GM10248 (cell line): ENCODE measurements at places on chromosomes 7 and 10.

DNA sequence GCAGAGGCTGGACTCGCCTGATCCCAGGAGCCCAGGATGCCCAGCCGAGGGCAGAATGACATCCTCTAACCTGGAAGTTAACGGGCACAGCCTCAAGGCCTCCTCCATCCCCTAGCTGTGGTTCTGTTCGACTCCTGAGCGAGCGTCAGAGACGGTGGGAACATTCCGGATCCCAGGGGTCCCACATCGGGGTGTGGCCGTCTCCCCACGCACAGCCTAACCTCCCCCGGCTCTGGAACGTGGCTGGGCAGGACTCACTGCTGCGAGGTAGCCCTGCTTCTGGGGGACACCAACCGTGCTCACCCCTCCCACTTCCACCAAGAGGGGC is 8.4 kb downstream of the FOXL3 start:
- DNase-seq: no peak

DNA sequence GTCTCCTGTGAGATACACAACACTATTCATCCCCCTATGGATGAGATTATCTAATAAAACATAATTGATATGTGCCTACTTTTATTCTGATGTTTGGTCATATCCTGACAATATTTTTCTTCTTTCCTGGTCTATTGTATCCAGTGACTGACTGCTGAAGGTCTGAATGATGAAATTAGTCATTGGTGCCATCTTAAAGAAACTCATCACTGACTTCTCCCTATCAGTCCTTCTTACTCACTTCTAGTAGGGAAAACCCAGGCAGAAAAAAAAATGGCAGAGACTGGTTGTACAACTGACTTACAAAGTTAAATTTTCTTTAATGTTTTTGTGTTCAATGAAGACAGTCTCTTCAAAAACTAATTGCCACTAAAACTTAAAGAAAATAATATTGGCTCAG is 377.4 kb downstream of the HTR7 start:
- no peak for DNase-seq

DNA sequence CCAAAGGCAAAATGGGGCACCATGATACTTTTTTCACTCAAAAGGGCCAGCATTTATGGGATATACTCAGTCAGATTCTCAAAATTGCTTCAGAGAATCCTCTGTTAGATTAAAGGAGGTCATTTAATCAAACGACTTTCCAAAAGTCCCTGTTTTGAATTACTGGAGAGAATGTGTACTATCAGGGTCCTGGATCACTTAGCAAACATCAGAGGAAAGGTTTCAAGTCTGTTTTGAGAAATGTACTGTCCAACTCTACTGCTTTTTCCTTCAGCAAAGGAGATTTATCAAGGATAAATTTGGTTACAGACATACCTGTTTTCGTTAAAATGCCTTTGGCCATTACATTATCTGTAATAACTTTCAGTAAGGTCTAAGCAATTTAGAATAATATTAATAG is 340.9 kb downstream of the GFRA1 start:
- DNase-seq: no peak

DNA sequence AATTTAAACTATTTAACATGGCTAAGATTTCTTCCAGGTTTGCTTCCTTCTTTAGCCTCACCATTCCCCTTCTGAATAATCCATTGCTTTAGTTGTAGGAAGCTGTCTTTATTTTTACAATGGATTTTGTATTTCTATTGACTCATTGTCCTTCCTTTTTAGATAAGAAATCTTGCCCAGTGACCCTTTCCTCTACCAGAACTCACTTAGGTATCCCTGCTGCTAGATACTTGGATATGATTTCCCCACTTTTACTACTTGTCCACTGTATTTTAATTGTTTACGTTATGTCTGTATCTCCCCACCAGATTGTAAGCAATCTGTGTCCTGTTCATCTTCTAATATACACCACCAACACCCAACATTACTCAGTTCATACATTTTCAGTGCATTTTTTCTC is 47.7 kb upstream of the MDFIC start:
- DNase-seq: no peak

DNA sequence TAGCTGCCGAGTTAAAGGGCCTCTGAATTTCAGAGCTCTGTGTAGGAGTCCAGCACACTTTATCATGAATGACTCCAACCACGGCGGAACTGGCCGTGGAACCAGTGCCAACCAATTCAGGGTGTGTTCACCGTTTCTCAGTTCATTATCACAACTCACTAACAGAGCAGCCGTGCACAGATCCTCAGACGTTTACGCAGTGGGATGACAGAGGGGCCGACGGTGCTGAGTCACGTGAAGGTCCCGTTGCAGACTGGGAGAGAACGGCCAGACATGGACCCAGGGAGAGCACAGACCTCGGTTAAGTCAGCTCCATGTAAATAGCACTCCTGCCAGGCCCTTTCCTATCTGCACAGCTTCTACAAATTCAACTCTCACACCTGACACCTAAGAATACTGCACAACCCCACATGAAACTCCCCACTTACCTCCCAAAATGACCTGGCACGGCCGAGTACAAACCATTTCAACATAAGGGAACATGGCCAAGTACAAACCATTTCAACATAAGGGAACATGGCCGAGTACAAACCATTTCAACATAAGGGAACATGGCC is 95.5 kb downstream of the DIP2C start:
- no peak for DNase-seq

DNA sequence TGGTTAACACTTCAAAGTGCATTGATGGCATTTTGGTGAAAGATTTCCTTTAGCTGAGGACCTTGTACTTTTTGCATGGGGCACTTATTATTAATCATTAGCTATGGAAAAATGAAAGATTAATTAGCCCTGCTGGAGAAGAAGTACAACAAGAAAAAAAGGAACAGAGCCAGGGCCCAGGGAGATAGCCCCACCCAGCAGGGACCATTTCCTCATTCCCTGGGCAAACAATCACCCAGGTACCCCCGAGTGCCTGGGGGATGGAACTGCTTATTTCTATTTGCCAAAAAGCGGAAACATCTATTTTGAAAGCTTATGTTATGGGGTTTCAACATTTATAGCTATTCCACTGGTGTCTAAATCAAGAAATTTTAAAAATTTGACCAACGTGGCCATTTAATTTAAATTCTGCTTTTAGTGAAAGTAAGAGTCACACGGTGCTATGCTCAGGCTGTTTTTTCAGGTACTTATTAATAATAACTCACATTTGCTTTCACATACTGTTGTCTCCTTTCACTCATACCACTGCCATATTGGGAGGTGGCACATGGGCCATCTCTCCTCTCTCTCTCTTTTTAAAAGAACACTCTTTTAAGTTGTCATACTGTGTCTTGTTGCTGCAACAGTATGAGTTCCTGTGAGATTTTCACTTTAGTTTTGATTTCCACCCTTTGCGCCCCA is 143.6 kb upstream of the KIF5B start:
- DNase-seq: no peak

DNA sequence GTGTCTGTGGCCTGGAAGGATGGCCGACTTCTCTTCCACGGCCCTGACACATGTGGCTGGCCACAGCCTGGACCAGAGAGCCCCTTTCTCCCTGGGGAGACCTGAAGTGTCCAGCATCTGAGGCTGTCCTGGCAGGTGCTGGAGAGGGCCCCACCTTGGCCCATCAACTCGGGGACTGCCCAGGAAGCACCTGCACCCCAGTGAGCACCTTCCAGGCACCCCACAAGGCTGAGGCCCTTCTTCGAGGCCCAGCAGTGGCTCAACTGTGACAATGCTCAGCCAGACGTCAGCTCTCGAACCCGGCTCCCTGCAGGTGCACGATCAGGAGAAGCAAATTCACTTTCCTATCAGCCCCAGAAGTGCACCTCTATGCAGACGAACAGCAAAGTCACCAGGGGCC is 24.3 kb downstream of the RGS10 start:
- no peak for DNase-seq

- DNase-seq: no peak
Measured at GRCh38 chr10:77784856-77785255, 141.7 kb downstream of the DLG5 start.

DNA sequence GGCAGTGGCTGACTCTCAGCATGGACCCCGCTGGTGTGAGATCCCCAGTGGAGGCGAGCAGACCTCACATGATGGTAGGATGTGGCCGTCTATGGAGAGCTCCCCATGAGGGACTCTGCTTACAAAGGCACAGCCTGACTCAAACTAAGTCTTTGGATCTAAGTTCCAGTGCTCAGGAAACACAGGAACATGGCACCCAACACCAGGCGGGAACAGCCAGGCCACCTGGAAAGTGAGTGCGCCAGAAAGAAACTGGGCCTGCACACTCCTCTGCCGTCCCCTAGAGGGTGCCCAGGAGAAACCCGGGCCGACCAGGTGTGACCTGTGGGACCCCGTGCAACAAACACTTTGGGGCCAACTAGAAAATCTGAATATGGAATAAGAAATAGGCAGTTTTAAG is 10.0 kb downstream of the PITRM1 start:
- DNase-seq: no peak

DNA sequence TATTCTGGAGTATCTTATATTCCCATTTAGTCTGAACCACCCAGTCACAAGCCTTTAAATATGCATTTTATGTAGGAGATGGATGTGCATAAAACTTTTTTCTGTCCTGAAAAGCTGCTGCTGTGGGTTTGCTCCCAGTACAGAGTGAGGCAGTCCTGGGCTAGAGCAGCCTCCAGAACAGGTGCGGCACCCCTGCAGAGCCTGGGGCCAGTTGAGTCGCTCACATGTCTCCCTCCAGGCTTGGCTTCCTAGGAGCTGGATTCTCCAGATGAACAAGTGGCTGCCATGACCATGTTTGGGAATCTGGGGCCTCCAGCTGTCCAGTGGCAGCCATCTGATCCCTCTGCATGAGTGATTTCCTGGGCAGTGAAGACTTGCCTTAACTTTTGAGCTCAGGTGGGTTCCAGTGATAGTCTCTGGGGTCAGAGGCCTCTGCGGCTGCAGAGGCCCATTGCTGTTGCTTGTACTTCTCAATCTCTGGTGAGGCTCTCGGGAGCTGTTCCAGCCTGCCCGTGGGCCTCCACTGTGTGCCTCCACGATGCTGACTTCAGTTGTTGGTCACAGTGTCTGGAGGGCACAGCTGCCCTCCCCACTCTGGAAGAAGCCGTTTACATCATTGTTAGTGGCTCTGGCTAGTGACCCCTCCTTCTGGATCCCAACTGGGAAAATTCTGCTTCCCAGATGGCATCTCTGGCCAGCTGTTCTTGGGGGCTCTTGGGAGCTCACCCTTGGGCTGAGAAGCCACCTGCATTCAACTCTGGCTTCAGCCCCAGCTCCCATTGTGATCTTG is 120.4 kb downstream of the EMX2 start:
- no peak for DNase-seq

DNA sequence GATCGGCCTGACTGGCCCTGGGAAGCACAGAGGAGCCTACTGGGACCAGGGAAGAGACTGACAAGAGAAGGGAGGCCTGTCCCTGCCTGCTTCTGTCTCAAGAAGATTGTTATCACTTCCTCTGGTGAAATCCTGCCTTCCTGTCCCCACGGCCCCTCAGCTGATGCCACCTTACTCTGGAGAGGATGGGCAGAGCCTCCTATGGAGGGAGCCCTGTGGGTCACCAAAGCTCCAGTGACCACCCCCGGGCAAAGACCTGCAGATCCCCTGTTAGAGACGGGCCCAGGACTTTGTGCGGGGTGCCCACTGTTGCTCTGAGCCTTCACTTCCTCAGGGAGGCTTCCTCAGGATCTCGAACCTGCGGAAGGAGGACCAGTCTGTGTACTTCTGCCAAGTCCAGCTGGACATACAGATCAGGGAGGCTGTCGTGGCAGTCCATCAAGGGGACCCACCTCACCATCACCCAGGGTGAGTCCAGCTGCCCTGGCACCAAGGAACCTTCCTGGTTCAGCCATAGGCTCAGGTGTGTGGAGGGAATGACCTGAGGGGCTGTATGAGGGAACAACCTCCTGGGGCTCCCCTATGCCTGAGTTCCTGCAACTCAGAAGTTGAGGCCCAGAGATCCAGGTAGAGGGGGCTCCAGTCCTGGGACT is 1.4 kb upstream of the PILRB start:
- DNase-seq: no peak

GRCh38 chr10:122243550-122243949 is 27.5 kb upstream of the BTBD16 start:
- no peak for DNase-seq

- DNase-seq: no peak
Measured at GRCh38 chr10:107022600-107023354, 141.7 kb downstream of the SORCS1 start.

- DNase-seq: peak; percentile 51
Measured at GRCh38 chr7:7181519-7182155, 707 bp upstream of the C1GALT1 start.

DNA sequence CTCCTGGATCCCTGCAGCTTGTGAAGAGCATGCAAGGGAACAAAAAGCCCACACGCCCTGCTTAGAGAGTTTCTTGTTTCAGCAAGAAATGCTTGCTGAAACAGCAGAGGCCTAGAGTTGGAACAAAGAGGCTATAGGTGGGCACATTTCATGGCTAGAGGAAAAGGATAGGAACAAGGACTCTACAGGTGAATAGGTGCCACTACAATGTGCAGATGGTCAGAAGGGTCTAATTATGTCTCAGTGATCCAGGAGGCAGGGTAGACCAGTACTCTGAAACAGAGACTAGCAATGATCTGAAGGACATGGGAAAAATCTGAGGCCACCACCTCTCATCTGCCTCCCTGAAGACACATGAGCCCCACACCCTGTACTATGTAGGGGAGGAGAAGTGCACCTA is 609.0 kb downstream of the REEP3 start:
- DNase-seq: no peak

- DNase-seq: no peak
Measured at GRCh38 chr10:118790058-118790457, 35.3 kb upstream of the CACUL1 start.

DNA sequence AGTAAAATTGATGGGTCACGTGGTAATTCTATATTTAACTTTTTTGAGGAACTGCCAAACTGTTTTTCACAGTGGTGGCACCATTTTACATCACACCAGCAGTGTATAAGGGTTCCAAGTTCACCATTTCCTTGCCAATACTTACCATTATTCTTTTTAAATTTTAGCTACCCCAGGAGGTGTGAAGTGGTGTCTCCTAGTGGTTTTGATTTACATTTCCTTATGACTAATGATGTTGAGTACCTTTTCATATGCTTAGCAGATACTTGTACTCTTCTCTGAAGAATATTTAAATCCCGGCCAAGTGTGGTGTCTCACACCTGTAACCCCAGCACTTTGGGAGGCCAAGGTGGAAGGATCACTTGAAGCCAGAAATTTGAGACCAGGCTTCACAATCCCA is 28.5 kb downstream of the FHIP2A start:
- no peak for DNase-seq
